Ovary (tissue), 10 donors: ENCODE measurements at places on chromosomes 4 and X. TPM values are rescaled to one million over a fixed set of nuclear protein-coding genes. Genes with fewer than 3 reads are reported as not detected.

GRCh38 chr4:115841871-115842270 lies 728.5 kb upstream of the NDST4 start:
- DNase-seq, result no peak

DNA sequence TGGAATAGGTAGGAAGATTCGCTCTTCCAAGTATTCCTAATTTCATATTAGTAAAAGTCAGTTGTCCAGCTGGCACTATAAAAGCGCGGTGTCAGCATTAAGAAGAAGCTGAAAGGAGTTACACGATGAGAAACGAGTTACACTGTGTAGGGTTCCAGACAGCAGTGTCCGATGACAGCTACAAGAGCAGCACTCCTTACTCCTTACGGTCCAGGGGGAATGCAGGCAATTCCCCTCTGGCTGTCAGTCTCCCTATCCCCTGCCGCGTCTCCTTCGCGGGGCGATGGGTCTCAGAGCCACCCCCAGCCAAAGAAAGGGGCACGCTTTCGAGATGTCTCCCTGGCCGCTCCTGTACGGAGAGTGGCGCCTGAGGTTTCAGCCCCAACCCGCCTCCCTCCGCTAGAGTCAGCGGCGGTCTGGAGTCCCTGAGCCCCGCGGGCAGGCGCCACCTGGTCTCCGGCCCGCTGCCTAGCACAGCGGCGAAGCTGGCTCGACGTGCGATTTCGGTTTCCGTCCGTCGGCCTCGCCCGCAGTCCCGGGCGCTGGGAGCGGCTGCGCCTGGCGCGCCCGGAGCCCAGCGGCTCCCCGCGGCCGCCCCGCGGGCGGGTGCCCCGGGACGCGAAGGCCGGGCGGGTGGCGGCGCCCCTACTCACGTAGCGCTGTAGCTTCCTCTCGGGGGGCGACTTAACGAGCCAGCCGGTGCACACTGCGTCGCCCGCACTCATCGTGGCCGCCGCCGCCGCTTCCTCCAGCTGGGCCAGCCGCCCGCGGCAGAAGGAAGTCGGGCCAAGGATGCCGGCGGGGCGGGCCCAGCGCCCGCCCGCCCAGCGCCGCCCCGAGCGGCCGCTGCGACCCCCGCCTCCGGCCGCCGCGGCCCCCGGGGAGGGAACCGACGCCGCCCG lies at the start of gene GAB3:
Gene GAB3 (minus strand): TSS at position 777 of the 902 bp plus-strand sequence. CDS start 52 bp downstream, at position 725.
- DNase-seq, result peak; percentile 25

- DNase-seq, result no peak
Observed at GRCh38 chr4:118284169-118284568, 68.6 kb downstream of the PRSS12 start.

DNA sequence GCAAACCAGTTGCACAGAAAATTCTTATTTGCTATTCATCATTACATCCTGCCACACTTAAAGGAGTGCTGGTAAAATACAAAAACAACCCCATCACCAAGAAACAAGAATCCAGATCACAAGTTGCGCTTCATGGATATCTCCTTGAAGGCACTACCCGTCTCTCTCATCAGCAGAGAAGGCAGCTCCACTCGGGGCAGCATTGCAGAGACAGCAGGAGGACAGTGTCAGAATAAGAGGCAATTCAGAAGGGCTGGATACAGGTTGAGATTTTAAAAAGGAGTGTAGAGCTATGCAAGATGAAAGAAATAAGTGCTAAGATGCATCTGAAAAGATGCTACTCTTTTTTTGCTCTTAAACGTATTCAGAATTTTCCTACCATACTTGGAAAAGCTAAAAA lies 71.4 kb downstream of the LDB2 start:
- DNase-seq, result no peak

- DNase-seq, result no peak
Observed at GRCh38 chr4:2827071-2827873, 16.4 kb upstream of the ADD1 start.

DNA sequence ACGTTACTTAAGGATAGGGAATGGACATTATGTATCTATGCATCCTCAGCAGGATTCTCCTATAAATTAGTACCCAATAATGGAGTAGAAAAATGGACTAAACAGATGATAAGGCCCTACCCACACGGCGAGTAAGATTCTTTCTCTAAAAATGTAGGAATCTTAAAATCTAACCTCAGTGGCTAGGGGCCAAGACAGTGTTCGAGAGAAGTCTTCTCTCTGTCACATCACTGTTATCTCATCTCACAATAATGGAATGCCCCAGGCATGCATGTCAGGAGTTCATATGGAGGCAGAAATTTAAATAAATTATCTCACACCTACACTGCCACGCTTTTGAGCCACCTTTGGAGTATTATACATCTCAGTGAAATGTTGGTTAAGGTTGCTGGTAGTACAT lies 132.9 kb downstream of the LDB2 start:
- DNase-seq, result no peak

- no peak for DNase-seq
Observed at GRCh38 chr4:140944572-140944971, 188.4 kb upstream of the TBC1D9 start.

- DNase-seq, result no peak
Observed at GRCh38 chr4:174654634-174655033, 132.3 kb upstream of the HPGD start.

GRCh38 chrX:16312761-16313623 lies 145.7 kb downstream of the MAGEB17 start:
- no peak for DNase-seq

DNA sequence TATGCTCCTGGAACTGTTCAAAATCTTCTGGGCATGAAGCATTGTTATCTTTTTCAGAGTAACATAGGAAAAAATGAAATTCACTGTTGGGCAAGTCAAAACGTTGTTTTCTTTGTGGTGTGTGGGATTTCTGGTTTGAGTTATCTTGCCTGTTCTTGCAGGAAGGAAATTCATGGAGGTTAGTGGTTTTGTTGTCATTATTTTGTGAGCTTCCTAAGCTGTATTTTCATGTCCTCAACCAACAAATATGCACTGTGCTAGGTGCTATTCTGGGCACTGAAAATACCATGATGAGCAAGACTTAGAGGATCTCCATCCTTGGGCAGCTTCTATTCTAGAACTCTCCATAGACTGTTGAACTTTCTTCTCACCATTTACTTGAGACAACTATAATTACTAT lies 16.9 kb downstream of the SPINK2 start:
- DNase-seq, result no peak

- no peak for DNase-seq
Observed at GRCh38 chr4:121519236-121519838, 138.5 kb upstream of the QRFPR start.

DNA sequence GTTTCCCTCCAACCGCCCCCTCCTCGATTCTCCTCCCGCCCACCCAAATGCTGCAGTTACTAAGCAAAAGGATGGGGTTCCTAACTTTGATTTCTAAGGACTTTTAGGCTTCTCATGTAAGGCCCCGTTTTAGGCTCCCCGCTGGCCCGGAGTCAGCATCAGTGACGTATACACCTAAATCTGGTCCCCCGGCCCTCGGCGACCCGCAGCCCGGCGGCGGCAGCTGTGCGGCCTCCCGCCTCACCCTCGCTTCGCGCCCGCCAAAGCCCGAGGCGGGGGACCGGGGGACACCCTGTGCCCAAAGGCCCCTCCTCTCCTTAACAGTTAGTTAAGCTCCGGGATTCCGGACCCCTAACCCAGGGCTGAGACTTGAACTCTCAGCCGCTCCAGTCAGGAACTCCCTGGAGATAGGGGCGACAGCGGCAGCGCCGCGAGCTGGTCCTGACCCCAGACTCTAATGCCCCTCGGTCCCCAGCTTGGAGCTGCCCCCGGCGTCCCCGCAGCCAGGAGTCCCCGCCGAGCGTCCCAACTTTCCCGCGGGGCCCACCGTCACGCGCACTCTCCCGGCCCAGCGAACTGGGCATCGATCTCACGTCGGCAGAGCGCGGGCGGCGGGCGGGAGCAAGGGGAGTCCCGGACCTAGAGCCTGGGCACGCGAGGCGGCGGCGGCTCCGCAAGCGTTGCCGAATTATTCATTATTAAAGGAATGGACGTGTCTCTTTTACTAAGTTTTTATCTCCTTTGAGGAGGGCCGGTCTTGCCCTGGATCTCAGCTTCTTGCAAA lies 1.5 kb upstream of the NR3C2 start:
- DNase-seq, result peak; percentile 69

GRCh38 chrX:97026406-97026805 lies 142.7 kb downstream of the RPA4 start:
- DNase-seq, result no peak

DNA sequence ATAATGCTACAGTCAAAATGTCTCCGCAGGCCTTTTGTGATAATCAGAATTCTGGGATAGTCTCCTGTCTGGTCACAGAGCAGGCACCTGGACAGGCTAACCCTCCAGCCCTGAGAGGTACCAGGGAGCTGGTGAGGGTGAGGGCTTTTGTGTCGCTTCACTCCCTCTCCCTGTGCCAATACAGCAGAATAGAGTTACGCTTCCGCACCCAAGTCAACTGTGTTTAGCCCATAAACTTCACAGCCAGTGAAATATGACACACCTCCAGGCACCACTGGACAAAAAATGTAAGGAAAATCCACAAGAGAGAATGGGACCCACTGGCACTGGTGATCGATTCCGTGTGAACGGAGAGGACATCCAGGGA lies 1.3 kb downstream of the GAK start:
- DNase-seq, result no peak

DNA sequence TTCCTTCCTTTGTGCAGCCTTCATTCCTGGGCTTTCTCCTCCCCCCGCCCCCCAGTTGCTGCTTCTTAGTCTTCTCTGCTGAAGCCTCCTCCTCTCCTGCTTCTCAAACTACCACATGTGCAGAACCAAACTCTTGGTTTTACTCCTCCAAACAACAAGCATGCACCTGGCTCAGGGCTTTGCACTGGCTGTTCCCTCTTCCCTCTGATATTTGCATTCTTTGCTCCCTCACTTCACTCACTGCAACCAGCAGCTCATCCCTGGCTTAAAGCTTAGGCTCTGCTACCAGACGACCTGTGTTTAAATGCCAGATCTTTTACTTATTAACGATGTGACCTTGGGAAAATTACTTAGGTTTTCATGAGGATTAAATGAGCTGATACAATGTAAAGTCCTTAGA lies 51.4 kb downstream of the MED28 start:
- DNase-seq, result no peak

DNA sequence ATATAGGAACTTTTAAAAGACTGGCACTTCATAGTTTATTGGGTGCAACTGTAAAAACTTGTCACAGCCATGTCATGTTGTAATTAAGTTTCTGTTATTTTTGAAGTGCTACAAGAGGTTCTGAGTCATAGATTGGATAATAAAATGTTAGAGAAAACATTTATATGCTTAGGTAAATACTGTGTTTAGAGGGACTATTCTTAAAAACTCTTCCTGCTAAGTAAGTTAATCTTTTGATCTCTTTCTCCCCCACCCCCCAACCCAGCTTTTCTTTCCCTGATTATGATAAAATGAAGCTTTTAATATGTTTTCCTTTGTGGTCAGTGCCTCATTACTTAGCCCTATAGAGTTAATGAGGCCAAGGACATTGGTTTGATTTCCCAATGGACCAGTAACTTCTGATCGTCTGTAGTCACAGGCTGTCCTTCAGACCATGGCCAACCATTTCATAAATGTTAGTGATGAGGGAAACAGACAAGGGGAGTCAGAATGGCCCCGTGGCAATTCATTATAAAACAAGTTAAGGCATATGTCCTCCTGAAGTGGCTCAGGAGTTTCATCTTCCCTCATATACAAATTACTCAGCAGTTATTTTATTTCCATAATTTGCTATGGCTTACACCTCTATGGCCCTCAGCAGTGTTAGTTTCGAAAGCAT lies 3.9 kb upstream of the PDLIM5 start:
- no peak for DNase-seq

GRCh38 chr4:64705989-64706388 lies 296.7 kb upstream of the TECRL start:
- no peak for DNase-seq

GRCh38 chr4:8722556-8722955 lies 130.0 kb downstream of the CPZ start:
- DNase-seq, result no peak

DNA sequence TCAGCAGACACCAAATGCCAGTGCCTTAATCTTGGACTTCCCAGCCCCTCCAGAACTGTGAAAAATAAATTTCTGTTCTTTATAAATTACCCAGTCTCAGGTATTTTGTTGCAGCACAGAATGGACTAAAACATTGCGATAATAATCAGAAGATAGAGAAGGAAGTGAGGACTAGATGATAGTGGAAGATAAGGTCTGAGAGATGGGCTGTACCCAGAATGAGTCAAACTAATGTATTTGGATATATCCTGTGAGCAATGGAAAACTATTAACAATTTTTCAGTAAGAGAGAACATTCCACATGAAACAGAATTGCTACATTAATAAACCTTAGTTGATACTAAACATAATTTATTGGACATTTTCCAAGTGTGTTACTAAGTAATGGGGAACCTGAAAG lies 93.3 kb downstream of the FANCB start:
- no peak for DNase-seq

DNA sequence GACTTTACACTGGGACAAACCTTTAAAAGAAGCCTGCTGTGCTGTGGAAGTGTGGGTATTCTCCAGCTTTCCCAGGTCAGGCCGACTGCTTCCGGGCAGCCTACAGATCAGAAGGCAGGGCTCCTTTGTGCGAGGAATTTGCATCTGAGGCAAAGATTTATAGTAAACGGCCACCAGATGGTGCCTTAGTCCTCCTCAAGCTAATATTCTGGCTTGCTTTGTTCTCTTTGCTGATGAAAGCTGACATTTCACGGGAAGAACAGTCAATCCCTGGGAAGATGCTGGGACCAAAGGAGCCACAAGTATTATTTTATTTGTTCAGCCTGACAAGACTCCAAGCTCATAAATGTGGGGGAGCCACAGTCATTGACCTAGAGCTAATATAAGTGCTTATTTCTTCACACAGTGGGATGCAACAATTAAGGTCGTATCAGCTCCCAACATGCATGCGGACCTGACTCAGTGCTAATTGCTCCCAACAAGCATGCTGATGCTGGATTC lies 120.7 kb upstream of the TRIM2 start:
- peak; percentile 40 for DNase-seq

DNA sequence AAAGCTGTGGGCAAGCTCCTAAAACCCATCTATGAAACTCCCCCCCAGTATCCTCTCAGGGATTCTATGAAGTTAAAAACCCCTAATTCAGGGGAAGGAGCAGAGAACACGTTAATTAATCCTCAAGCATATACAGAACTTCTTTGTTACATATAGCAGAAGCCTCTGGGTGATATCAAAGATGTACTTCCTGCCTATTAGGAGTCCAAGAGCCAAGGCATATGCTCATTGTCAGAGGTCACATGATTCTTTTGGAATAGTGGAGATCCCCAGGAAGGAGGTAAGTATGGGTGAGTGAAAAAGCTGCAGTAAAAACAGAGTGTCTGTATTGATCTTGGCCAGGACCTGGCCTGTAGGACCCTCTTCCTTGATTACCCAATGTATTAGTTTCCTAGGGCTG lies 2.9 kb upstream of the SPARCL1 start:
- DNase-seq, result no peak

DNA sequence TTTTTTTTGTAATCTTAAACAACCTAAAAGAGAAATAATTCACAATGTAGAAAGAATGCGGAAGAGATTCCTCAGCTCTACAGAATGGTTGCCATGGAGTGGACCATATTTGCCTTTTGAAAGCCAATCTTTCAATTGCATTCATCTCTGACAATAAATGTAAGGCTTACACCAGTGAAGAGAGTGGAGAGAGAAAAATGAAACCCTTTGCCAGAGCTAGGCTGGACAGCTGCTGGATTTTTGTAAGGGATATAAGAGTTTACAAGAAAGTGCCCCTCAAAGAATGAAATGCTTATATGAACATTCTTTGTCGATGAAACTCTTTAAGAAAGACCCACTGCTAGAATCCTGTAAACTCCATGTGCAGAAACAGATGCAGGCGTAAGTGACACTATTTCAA lies 66.0 kb upstream of the FAT1 start:
- DNase-seq, result no peak

SPANXC gene
- not detected for total RNA-seq

AFM gene
- total RNA-seq, result not detected

ENPP6 gene
- 1.7 TPM for total RNA-seq

SYN1 gene
- 2.4 TPM for total RNA-seq

NAP1L3 gene
- 16.3 TPM for total RNA-seq

HPF1 gene
- 28.8 TPM for total RNA-seq
